Activated CD4-positive, alpha-beta T cell treated with anti-CD3 and anti-CD28 coated beads, Interleukin-2, amount 50 U/mL, for 4 hours (primary cell): ENCODE measurements at places on chromosomes 3 and 15.

- DNase-seq: no peak
These were observed 32.4 kb downstream of the ALCAM start for GRCh38 chr3:105399062-105399461.

DNA sequence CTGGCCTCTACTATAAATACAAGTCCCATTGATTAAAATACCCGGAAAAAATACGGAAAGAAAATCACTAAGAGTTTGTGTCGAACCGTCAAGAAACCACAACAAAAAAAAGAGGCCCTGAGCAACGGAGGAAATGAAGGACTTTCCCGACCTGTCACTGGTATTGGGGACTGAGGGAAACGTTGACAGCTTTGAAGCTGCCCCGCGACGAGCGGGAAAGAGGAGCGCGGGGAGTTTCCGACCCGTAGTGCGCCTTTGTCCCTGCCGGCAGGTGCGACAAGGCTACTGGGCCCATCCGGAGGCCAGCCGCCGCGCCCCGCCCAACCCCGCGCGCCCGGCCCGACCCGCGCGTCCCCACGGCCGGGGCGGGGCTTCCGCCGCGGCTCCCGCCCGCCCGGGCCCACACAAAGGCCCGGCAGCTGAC is 416 bp downstream of the PBRM1 start:
- peak; percentile 63 for DNase-seq

GRCh38 chr3:17806876-17807275 is 64.4 kb upstream of the TBC1D5 start:
- DNase-seq: no peak

GRCh38 chr15:64137226-64137833 is 14.2 kb upstream of the SNX22 start:
- DNase-seq: no peak

DNA sequence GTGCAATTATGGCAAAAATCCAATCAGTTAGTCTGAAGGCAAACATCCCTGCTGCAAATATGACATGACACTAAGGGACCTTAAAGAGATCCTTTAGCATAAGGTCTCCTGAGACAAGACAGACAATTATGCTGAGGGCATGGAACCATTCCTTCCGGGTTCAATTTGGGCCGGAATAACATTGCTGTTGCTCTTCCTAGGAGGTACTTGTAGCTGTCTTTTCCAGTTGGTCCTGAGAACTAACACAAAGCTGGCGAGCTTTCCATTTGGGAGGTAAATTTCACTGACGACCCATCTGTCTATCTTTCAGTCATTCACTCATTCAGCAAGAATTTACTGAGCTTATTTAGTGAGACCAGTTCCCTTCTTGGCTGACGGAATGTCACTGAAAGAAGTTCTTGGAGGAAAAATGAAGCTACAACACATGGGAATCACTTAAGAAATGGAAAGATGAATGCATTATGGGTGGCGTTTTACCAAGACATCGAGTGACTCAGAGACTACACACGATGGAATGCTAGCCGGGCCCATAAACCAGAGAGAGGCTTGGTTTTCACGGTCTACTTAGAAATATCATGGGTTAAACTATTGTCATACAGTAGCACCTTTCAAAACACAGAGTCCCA is 215.5 kb downstream of the PDZRN3 start:
- DNase-seq: no peak

GRCh38 chr15:25057574-25057973 is 102.8 kb downstream of the SNRPN start:
- no peak for DNase-seq

DNA sequence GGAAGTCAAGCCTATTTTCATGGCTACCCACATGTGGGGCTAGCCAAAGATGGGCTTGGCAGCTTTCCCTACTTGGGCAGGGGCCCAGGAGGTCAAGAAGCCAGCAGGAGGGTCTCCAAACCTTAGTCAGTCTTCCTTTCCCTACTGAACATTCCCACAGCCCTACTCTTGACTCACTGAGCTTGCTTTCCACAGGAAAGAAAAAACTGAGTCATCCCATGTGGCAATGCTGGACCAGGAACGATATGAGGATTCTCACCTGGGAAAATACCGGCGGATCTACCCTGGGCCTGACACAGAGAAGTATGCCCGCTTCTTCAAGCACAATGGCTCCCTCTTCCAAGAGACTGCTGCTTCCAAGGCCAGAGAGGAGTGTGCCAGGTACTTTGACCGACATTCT is 3.7 kb upstream of the NGRN start:
- DNase-seq: no peak

DNA sequence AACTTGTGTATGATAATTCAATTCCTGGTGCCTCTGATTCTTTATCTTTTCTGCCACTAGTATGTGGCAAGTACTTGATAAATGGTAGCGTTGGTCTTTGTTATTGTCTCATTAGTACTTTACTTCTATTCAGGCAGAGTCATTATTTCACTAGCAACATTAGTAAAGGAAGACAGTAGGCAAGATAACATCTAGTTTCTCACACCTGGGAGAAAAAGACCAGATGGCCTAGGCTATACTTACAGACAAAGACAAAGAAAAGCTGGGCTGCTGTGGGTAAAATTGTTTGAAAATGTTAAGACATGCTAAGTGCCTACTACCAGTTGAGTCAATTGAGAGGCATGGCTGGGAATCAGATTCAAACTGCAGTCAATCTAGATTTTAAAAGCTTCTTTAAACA is 198.7 kb upstream of the CMC1 start:
- no peak for DNase-seq

- no peak for DNase-seq
These were observed 3.3 kb upstream of the MTHFS start for GRCh38 chr15:79900087-79900486.

DNA sequence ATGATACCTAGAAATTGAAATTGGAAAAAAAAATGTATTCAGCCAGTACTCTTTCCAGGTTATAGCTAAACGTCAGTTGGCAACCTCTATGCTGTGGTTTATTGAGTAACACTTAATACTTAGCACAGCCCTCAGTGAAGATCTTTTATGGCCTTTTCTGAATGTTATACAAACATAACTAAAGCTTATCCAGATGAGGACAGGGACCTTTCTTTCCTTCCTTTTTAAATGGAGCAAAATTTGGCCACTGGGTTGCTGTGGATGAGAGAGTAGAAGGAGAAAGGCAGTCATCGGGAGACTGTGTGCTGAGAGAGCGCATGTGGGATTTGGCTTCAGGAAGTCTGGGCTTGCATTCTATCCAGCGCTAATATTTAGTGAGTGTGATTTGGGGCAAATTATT is 36.1 kb downstream of the IGF1R start:
- DNase-seq: no peak
